ENCODE measurements at places on chromosomes 6 and 20. TPM values are rescaled to one million over a fixed set of nuclear protein-coding genes. Genes with fewer than 3 reads are reported as not detected.

SLC2A4RG gene
- total RNA-seq: 141 TPM

- H3K4me1 ChIP-seq: no peaks in the 10 kb centered on the region
- DNase-seq: no peak
- H3K4me3 ChIP-seq: no peak overlapping the region
- H3K27me3 ChIP-seq: no peaks in the 10 kb centered on the region
- H3K36me3 ChIP-seq: no peaks in the 10 kb centered on the region
- H3K27ac ChIP-seq: no peak overlapping the region
These were observed 33.8 kb downstream of the BRPF3 start for GRCh38 chr6:36230371-36230770.

DNA sequence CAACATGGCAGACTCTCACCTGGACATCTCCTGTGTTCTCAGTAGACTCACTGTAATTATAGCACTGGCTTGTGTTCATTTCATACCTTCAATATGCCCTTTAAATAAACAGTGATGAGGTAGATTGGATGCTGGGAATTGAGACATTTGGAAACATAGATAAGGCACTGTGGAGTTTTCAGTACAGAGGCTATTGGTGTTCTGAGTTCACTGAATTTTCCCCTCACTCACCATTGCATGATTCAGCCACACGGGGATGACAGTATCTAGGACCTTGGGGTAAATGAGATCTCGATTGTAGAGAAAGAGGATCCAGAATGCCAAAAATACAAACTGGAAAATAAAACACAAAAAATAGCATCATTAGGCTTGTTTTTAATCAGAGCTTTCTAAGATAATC, 12.6 kb downstream of the ADTRP start:
- H3K27me3 ChIP-seq: no peaks in the 10 kb centered on the region
- H3K4me1 ChIP-seq: peaks cover 6% of the 10 kb centered on the region
- H3K36me3 ChIP-seq: no peaks in the 10 kb centered on the region
- H3K27ac ChIP-seq: no peak overlapping the region

GRCh38 chr20:10492065-10492464, 57.0 kb downstream of the SLX4IP start:
- H3K36me3 ChIP-seq: no peaks in the 10 kb centered on the region
- no peak for DNase-seq
- no peaks in the 10 kb centered on the region for H3K27me3 ChIP-seq
- H3K4me1 ChIP-seq: no peaks in the 10 kb centered on the region

Measured in ovary (tissue), 10 donors.